Left renal cortex interstitium (tissue), 4 donors: ENCODE measurements at places on chromosomes 2 and 18. TPM values are rescaled to one million over a fixed set of nuclear protein-coding genes. Genes with fewer than 3 reads are reported as not detected.

DNA sequence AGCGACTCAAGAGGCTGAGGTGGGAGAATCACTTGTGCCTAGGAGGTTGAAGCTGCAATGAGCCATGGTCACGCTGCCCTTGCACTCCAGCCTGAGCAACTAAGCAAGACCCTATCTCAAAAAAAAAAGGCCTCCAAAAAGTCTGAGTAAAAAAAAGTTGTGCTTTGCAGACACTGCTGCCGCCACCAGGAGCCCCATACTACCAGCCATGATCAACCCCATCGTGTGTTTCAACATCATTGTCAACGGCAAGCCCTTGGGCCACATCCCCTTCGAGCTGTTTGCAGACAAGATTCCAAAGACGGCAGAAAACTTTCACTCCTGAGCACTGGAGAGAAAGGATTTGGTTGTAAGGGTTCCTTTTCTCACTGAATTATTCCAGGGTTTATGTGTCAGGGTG is 137.1 kb downstream of the INO80D start:
- DNase-seq: no peak

- no peak for DNase-seq
Observed at GRCh38 chr2:45904267-45904945, 252.9 kb downstream of the PRKCE start.

DNA sequence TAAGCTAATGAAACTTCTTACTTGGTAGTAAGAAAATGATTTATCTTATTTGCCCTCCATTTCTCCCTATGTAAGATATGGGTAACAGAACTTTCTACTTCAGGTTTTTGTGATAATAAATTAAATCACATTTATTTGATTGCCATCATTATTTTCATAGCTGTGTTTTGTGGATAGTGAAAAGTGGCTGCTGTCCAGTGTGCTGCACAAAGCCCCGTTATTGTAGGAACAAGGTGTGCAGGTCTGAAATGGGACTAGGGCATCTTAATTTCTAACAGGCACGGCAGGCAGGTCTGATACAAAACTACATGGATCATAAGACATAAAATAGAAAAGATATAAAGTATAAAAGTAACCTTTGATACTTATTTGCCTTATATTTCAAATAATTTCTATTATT is 51.6 kb upstream of the THSD7B start:
- no peak for DNase-seq

Gene MREG
- polyA plus RNA-seq: 17.7 TPM

Gene KIAA2012
- polyA plus RNA-seq: 0.25 TPM

Gene LYPD6B
- polyA plus RNA-seq: 23.6 TPM

GRCh38 chr2:23571527-23572282 is 186.7 kb downstream of the KLHL29 start:
- no peak for DNase-seq
